Hair follicular keratinocyte (primary cell): ENCODE measurements at places on chromosomes 1 and 21. TPM values are rescaled to one million over a fixed set of nuclear protein-coding genes. Genes with fewer than 3 reads are reported as not detected.

CD48 gene
- not detected in 2 replicates for total RNA-seq

FAM72C gene
- total RNA-seq: 1.2 and 5.9 TPM in 2 replicates

EXOSC10 gene
- 46.2 and 70.4 TPM in 2 replicates for total RNA-seq

PDE9A gene
- total RNA-seq: 0.19 and 2.3 TPM in 2 replicates

NBPF6 gene
- not detected in 2 replicates for total RNA-seq

DBT gene
- 4.0 and 5.9 TPM in 2 replicates for total RNA-seq

PRPF38A gene
- 5.2 and 14.8 TPM in 2 replicates for total RNA-seq

POGZ gene
- 8.0 and 11.5 TPM in 2 replicates for total RNA-seq

COX20 gene
- total RNA-seq: 8.2 and 19.5 TPM in 2 replicates

DSCAM gene
- total RNA-seq: 2.6 and 5.7 TPM in 2 replicates

RHCE gene
- 0.31 and 0.95 TPM in 2 replicates for total RNA-seq

VSIG8 gene
- total RNA-seq: not detected in 2 replicates

MIXL1 gene
- not detected in 2 replicates for total RNA-seq

PLA2G2A gene
- total RNA-seq: not detected in 2 replicates

BTG2 gene
- 25.1 and 34.1 TPM in 2 replicates for total RNA-seq
